ENCODE measurements at places on chromosomes 7 and 10.

- DNase-seq, result peak; percentile 13
Measured at GRCh38 chr7:143003393-143004051, 23.4 kb downstream of the OR9A2 start.

GRCh38 chr10:106935978-106936451 lies 228.5 kb downstream of the SORCS1 start:
- peak; percentile 7 for DNase-seq

DNA sequence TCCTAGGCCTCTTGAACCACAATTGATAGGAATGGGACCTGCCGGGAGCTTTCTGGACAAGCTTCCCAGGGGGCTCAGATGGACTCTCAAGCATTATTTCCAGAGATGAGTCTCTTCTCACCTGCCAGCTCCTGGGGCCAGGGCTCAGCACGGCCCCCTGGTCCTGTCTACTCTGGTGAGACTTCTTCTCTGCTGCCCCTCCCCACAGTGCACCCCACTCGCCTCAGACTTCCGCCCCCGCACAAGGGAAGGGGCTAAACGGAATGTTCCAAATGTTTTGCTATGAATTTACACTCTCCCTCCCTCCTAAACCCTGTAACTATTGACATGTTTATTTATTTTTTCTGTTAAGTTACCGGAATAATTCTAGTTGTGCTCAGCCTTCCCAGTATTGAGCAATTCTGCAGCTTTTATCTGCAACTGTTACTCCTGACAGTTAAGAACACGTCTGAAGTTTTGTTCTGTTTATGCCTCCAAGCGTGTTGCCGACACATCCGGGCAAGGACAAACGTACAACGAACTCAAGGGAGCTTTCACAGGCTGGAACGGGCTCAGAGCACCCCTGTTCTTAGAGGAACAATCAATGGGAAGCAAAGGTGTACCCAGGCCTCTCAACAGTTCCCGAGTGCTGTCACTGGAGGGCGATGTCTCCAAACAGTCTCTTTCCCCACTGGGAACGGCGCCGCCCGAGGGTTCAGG lies 55.2 kb downstream of the FHIP2A start:
- peak; percentile 21 for DNase-seq

- DNase-seq, result no peak
Measured at GRCh38 chr10:34808801-34809745, 6.0 kb downstream of the PARD3 start.

- DNase-seq, result no peak
Measured at GRCh38 chr7:157972914-157973313, 614.7 kb downstream of the PTPRN2 start.

GRCh38 chr10:28981007-28981406 lies 303.7 kb downstream of the BAMBI start:
- no peak for DNase-seq

GRCh38 chr7:3266240-3266639 lies 34.8 kb upstream of the SDK1 start:
- DNase-seq, result no peak

- no peak for DNase-seq
Measured at GRCh38 chr10:49109669-49110340, 5.5 kb downstream of the VSTM4 start.

DNA sequence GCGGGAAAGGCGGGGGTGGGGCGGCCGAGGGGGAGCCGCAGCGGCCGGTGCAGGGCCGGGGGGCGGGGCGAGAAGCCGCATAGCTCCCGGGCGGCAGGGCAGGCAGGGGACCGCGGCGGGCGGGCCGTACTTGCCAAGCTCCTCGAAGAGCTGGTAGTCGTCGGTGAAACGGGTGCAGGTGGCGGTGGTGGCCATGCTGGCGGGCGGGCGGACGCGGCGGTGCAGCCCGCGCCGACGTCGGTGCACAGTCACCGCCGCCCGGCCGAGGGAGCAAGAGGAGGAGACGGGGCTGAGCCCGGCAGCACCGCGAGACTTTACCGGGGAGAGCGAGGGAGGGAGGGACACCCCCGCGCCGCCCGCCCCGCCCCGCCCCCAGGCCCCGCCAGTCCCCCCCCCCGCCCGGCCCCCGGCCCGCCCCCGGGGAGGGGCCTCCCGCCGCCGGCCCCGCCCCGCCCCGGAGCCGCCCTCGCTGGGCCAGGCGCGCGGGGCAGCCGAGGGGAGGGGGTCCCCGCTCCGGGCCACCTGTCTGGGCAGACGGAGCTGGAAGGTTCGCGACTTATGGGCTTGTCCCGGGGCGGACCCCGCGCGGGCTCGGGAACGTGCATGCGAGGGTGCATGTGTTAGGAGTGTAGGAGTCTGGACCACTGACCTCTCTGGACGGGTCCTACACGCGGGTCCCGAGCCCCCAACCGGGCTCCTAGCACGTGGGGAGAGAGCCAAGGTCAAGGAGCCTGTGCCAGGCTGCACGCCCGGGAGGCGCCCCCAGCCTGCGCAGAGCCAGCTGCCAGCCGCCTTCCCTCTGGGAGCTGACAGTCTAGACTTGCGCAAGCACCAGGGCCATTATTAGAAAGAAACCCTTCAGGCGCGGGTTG lies at the start of gene CAMK2G:
CAMK2G (minus strand) TSS at position 289 of the 872 bp plus-strand sequence; CDS start at position 195, 94 bp downstream.
- peak; percentile 69 for DNase-seq

DNA sequence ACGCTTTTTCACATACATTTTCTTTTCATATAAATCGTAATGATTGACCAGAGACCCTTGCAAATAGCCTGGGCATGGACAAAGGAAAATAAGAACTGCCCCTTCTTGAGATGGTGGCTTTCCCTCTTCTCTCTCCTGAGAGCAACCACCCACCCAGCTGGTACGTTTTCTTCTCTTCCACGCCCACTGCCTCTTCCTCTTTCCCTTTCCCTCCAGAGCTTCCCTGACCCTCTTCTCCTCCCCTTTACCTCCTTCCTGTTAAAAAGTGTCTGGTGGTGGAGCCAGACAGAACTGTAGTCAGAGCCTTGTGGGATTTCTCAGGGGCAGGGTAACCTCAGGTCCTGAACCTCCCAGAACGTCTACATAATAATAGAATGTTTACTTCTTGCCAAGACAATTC lies 23.2 kb downstream of the GPR141 start:
- DNase-seq, result peak; percentile 29

DNA sequence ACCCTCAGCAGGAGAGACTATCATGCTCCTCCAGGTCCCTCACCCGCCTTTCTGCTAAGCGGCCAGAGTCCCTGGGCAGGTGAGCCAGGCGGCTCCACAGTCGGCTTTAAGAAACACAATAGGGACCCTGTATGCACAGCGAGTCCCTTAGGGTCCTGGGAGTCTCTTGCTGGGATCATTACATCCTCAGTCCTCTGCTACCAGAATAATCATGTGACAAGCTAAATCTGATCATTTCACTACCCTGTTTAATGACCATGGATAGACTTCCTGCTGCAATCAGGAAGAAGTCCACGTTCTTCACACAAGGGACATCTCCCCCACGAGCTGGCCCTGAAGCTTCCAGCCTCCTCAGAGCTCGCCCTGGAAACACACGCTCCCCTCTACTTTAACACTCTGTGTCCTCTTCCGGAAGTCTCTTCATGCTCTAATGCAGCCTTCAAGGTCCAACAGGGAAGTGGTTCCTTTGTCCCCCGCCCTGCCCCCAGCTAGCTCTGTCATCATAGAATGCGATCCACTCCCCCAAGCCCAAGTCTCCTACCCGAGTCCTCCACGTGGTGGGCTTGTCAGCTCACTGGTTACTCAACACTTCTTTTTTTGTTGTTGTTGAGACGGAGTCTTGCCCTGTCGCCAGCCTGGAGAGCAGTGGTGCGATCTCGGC lies 101.5 kb downstream of the RNF216 start:
- DNase-seq, result peak; percentile 94

GRCh38 chr7:28745351-28745750 lies 212.8 kb downstream of the TRIL start:
- no peak for DNase-seq

DNA sequence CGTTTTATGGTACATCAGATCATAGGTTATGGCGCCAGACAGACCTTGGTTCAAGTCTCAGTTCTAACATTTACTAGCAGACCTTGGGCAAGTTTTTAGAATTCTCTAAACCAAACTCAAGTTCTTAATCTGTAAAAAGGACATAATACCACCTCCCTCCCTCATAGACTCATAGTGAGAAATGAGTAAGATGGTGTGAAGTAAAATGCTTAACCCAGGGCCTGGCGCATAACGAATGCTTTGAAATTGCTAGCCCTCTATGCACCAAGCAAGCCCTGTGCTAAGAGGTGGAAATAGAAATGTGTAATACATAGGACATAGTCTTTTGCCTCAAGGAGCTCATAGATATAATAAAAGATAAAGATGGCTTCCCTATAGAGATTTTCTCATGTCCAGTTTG lies 17.7 kb upstream of the SLC35B4 start:
- DNase-seq, result no peak

- no peak for DNase-seq
Measured at GRCh38 chr7:159211540-159212182, 67.0 kb upstream of the VIPR2 start.

DNA sequence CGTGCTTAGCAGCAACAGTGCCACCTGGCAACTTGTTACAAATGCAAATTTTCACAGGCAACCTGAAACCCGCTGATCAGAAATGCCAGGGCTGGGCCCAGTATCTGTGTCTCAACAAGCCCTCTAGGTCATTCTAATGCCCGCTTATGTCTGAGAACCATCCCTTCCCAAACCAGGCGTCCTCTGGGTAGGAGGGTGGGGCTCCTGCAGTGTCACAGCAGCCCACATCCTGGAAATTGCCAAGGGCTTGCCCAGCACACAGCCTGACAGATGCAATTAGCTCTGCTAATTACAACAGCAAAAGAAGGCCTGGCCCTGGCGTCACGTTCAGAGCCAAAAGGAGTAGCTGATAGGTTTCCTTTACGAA lies 15.9 kb downstream of the ITPRIP start:
- DNase-seq, result peak; percentile 92

DNA sequence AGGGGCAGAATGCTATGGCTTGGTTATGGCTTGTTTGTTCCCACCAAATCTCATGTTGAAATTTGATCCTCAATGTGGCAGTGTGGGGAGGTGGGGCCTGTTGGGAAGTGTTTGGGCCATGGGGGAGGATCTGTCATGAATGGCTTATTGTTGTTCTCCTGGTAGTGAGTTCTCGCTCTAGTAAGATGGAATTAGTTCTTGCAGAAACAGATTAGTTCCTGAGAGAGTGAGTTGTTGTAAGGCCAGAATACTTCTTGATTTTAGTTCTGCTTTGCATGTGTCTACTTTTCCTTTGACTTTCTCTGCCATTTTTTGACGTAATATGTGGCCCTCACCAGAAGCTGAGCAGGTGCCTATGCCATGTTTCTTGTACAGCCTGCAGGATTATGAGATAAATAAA lies 188.2 kb downstream of the KIF20B start:
- no peak for DNase-seq

DNA sequence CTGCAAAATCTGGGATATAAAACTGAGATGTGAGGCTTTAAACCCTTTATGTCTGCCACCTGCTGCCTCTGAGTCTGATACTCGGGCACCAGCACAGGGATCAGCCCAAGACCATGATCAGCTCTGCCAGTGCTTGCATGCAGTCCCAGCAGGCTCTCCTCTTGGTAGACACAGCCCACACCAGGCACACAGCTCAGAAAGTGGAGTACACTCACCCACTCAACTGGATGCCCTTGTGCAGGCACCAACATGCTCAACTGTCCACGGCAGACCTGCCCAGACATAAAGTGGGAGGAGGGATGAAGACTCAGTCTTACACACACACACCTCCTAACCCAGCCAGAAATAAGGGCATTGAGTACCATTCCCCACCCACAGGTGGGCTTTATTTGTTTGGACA lies 18.2 kb upstream of the MYH16 start:
- no peak for DNase-seq

GRCh38 chr7:951881-952547 lies 2.5 kb downstream of the ADAP1 start:
- DNase-seq, result no peak

DNA sequence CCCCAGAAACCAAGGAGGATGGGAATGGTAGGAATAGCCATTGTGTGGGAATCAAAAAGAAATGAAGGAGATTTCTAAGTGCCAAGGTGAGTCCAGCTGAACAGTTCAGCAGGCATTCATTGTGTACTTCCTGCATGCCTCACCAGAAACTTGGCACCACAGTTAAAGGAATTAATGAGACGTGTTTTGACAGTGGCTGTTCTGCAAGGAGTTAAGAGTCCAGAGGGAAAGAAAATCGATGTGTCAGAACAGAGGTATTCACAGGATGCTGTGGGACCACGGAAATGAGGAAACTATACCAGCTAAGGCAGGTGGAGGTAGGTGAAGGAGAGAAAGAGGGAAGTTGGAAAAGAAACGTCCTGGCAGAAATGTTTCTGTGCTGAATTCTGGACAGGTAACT lies 78.1 kb downstream of the PRKCQ start:
- no peak for DNase-seq

GRCh38 chr10:19803676-19804075 lies 12.6 kb upstream of the PLXDC2 start:
- DNase-seq, result no peak

- peak; percentile 13 for DNase-seq
Measured at GRCh38 chr7:80517282-80517747, 5.5 kb upstream of the GNAT3 start.

DNA sequence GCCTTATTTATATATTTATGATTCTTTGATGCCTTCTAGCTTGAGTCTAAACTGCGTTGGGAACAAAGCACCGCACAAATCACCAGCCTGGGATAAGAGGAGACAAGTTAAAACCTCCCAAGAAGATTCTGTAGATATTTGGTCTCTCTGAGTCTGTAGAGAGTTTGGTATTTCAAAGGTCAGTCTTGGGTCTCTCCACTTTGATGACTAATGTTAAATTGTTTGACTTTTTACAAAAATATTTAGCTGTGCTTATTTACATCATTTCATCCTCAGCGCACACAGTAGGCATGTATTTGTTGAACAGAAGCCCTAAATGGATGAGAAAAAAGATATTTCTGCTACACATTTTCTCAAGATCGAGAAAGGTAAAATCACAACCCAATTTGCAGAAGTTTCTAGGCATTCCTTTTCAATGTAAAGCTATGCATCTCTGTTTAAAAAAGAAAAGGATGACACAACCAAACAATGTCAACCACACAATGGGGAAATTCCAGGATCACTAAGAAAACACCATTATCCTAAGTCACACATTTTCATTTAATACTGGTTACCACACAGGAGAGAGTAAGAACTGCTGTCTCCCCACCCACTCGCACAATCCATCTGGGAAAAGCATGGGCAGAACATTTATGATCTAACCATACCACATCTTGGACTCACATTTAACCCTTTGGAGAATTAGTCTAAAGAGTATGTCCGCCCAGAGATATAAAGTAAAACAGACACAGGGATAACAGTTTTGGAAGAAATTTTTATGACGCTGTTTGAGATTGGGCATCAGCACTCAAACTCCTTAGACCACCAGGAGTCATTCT lies 4.4 kb downstream of the CDK6 start:
- DNase-seq, result no peak

- DNase-seq, result peak; percentile 47
Measured at GRCh38 chr7:131103997-131104396, 223.7 kb upstream of the MKLN1 start.

GRCh38 chr7:2512713-2513112 lies 6.9 kb upstream of the LFNG start:
- no peak for DNase-seq

DNA sequence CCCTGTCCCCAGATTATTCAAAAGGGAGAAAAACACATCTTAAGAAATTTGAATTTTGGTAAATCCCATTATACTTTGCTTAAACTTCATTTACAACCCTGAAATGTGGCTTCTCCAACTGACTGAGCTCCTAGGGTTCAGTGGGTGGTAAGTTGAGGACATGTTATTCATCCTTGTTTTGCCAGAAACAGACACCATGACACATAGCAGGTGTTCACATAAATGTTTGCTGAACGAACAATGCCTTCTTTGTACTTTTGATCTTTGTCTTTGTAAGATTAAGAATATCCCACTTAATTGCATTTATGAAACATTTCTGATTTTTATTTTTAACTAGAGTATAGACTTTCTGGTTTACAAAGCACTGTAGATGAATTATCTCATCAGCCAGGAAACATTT lies 209.7 kb downstream of the GPAM start:
- DNase-seq, result no peak

GRCh38 chr7:77822269-77822668 lies 23.7 kb downstream of the PHTF2 start:
- no peak for DNase-seq
